Ovary (tissue), 10 donors: ENCODE measurements at places on chromosomes 2 and 18. TPM values are rescaled to one million over a fixed set of nuclear protein-coding genes. Genes with fewer than 3 reads are reported as not detected.

Gene ZSWIM2
- not detected for polyA plus RNA-seq

Gene TPO
- polyA plus RNA-seq: 0.18 TPM

Gene ALS2
- 6.1 TPM for polyA plus RNA-seq

Gene RIF1
- polyA plus RNA-seq: 10.5 TPM

Gene AMER3
- not detected for polyA plus RNA-seq

Gene SPP2
- not detected for polyA plus RNA-seq

Gene C2orf81
- polyA plus RNA-seq: 5.1 TPM

Gene CAPN14
- polyA plus RNA-seq: 0.05 TPM

Gene SRD5A2
- polyA plus RNA-seq: 0.07 TPM

Gene DHRS9
- polyA plus RNA-seq: 0.54 TPM

Gene CYBRD1
- polyA plus RNA-seq: 147 TPM

Gene ANKRD62
- polyA plus RNA-seq: not detected

Gene CNTNAP5
- not detected for polyA plus RNA-seq

Gene TSPYL6
- not detected for polyA plus RNA-seq

Gene HNMT
- 77.3 TPM for polyA plus RNA-seq

Gene FBXO48
- polyA plus RNA-seq: 1.9 TPM

Gene ACKR3
- polyA plus RNA-seq: 22.2 TPM

Gene CRACDL
- 1.7 TPM for polyA plus RNA-seq

Gene CRYGD
- polyA plus RNA-seq: 2.3 TPM

Gene UPP2
- 0.08 TPM for polyA plus RNA-seq

Gene FBLN7
- polyA plus RNA-seq: 1.3 TPM

Gene CHRNG
- not detected for polyA plus RNA-seq

Gene MYCN
- 2.7 TPM for polyA plus RNA-seq
